Hematopoietic multipotent progenitor cell (in vitro differentiated cells): ENCODE measurements at places on chromosomes 3 and 15. TPM values are rescaled to one million over a fixed set of nuclear protein-coding genes. Genes with fewer than 3 reads are reported as not detected.

The PPARG gene
- not detected for total RNA-seq

DNA sequence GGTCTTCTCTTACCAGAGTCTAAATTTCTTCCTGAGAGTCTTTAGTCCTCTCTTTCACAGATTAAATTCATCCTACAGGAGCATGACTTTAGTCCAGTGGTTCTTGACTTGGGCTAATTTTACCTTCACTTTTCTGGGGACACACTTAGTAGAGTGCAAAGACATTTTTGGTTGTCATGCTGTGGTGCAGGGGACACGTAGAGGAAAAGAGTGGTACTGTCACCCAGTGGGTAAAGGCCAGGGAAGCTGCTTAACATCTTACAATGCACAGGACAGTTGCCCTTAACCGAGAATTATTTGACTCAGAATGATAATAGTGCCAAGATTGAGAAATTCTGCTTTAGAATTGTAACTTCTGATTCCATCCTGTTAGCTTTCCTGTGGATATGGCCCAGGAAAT lies 772.5 kb upstream of the GRM7 start:
- DNase-seq = no peak

The ZNF80 gene
- not detected for total RNA-seq

DNA sequence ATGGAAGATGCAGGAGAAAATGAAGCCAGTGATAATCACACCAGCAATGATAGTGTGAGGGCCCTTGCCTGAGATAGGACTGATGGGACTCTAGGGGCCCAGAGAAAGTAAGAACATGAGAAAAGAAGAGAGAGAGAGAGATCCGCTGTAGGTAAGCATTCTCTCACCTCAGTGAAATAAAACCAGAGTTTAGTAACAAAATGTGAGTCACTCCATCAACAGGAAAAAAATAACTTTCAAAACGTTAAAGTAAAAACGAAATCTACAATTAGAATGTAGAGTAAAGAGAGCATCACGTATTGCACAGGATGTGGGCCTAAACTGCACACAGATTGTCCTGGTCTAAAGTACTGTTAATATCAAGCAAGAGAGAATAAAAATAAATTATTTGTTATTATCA lies 6.8 kb upstream of the PRSS50 start:
- no peak for DNase-seq

GRCh38 chr3:124147946-124148345 lies 156.0 kb upstream of the ROPN1 start:
- DNase-seq = no peak

The DET1 gene
- 12.4 TPM for total RNA-seq
